ENCODE measurements at places on chromosomes 6 and 20. TPM values are rescaled to one million over a fixed set of nuclear protein-coding genes. Genes with fewer than 3 reads are reported as not detected.

DNA sequence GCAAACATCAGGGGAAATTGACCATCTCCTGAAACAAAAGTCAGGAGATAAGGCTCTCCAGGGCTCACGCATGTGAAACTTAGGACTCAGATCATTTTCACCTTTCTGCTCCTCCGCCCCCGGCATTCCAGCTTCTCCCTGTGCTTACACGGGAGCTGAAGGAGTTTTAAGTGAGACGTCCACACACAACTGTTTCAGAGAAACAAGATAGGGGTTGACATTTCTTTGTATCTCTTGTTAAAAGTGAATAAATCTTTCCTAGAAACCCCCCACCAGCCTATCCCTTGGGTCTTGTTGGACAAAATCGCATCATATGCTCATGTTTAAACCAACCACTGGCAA lies 46.1 kb downstream of the FAM50B start:
- H3K27ac ChIP-seq = no peak overlapping the region
- H3K36me3 ChIP-seq = no peaks in the 10 kb centered on the region
- H3K4me1 ChIP-seq = peaks cover 30% of the 10 kb centered on the region
- H3K4me3 ChIP-seq = no peak overlapping the region
- no peaks in the 10 kb centered on the region for H3K27me3 ChIP-seq

- no peak for DNase-seq
- peak overlapping the region; percentile 77 for H3K4me3 ChIP-seq
- peak overlapping the region; percentile 91 for H3K27ac ChIP-seq
- peaks cover 76% of the 10 kb centered on the region for H3K4me1 ChIP-seq
- H3K27me3 ChIP-seq = peaks cover 92% of the 10 kb centered on the region
- no peaks in the 10 kb centered on the region for H3K36me3 ChIP-seq
These were observed 571 bp upstream of the FOXC1 start for GRCh38 chr6:1609041-1609647.

DNA sequence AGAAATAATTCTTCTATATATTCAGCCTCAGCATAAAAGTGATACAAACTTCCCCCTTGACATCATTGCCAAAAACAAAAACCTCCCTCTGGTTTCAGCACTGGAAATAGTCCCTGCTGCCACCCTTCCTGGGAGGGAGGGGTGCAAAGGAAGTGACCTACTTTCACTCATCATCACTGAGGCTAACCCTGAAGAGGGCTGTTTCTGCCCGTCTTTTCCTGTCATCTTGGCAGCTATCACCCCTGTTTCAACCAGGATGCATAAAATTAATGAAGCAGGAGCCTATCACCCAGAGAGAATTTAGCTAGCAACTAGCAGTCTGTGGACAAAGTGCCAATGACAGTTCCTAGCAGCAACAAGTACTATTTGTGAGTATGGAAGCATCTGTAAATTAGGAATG lies 397.8 kb downstream of the LAMA2 start:
- no peak for DNase-seq
- peaks cover 83% of the 10 kb centered on the region for H3K4me1 ChIP-seq
- no peaks in the 10 kb centered on the region for H3K27me3 ChIP-seq
- no peak overlapping the region for H3K4me3 ChIP-seq

GRCh38 chr6:97697456-97697855 lies 414.4 kb upstream of the MMS22L start:
- no peaks in the 10 kb centered on the region for H3K4me1 ChIP-seq
- no peak overlapping the region for H3K27ac ChIP-seq
- no peaks in the 10 kb centered on the region for H3K27me3 ChIP-seq
- no peak for DNase-seq

FRK gene
- 11.2 TPM for total RNA-seq

PTK6 gene
- total RNA-seq = not detected

GRCh38 chr6:154140743-154141142 lies 101.7 kb downstream of the OPRM1 start:
- peaks cover 4% of the 10 kb centered on the region for H3K27me3 ChIP-seq
- no peak overlapping the region for H3K27ac ChIP-seq
- H3K36me3 ChIP-seq = no peaks in the 10 kb centered on the region
- H3K4me3 ChIP-seq = no peak overlapping the region
- H3K4me1 ChIP-seq = no peaks in the 10 kb centered on the region

- no peaks in the 10 kb centered on the region for H3K27me3 ChIP-seq
- H3K4me3 ChIP-seq = no peak overlapping the region
- H3K27ac ChIP-seq = no peak overlapping the region
- DNase-seq = no peak
These were observed 158.8 kb downstream of the NKAIN2 start for GRCh38 chr6:123962508-123962907.

PACRG gene
- 10.5 TPM for total RNA-seq

CLVS2 gene
- 0.05 TPM for total RNA-seq

DNA sequence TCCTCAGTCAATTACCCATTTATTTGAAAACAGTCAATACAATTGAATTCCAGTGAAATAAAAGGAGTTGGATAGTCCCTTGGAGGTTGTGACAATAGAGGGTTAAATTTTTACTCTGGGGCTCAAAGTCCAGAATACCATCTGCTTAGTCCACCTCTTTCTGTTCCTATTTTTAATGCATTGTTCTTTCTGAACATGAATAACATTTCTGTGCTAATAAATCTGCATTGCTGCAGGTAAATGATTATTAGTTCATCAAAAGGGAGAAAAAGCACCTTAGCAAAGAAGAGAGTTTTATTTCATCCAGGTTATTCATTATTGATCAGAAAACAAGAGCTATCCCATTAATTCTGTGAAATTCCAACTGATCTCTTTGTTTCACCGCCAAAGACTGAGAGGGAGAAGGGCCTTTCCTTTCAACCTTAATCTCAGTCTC lies 166.1 kb upstream of the OLIG3 start:
- H3K36me3 ChIP-seq = no peaks in the 10 kb centered on the region
- no peaks in the 10 kb centered on the region for H3K27me3 ChIP-seq
- H3K4me1 ChIP-seq = no peaks in the 10 kb centered on the region
- no peak for DNase-seq
- H3K27ac ChIP-seq = no peak overlapping the region
- no peak overlapping the region for H3K4me3 ChIP-seq

DNA sequence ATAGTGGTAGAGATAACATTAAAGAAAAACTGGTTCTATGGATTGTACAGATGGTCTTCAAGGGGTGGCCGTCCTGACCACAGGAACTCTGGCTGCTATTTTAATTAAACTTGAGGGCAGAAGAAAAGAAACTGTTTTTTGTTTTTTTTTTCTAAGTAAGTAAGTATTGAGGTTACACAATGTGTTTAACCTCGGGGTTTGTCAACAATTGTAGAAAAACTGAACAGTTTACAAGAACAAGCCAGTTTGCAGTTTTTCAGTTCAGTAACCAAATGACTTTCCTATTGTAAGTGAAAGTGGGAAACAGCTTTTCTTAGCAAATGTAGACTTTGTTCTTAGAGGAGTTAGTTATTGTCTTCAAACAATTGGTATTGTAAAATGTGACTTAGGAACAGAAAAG lies 77.0 kb downstream of the PLCB1 start:
- no peak overlapping the region for H3K4me3 ChIP-seq
- H3K4me1 ChIP-seq = peaks cover 24% of the 10 kb centered on the region
- no peaks in the 10 kb centered on the region for H3K36me3 ChIP-seq
- no peaks in the 10 kb centered on the region for H3K27me3 ChIP-seq
- peak overlapping the region; percentile 45 for H3K27ac ChIP-seq
- no peak for DNase-seq

- no peaks in the 10 kb centered on the region for H3K27me3 ChIP-seq
- no peak overlapping the region for H3K4me3 ChIP-seq
- DNase-seq = no peak
- H3K27ac ChIP-seq = no peak overlapping the region
- H3K36me3 ChIP-seq = no peaks in the 10 kb centered on the region
These were observed 79.0 kb downstream of the NRSN1 start for GRCh38 chr6:24205020-24205492.

- H3K36me3 ChIP-seq = peaks cover 87% of the 10 kb centered on the region
- peaks cover 3% of the 10 kb centered on the region for H3K4me1 ChIP-seq
- H3K27me3 ChIP-seq = no peaks in the 10 kb centered on the region
- no peak overlapping the region for H3K4me3 ChIP-seq
- DNase-seq = no peak
These were observed 11.5 kb downstream of the ADRM1 start for GRCh38 chr20:62314339-62314638.

KIAA1755 gene
- total RNA-seq = 7.1 TPM

BPI gene
- not detected for total RNA-seq

- H3K27me3 ChIP-seq = no peaks in the 10 kb centered on the region
- H3K36me3 ChIP-seq = no peaks in the 10 kb centered on the region
- no peak overlapping the region for H3K4me3 ChIP-seq
- no peak for DNase-seq
- H3K4me1 ChIP-seq = no peaks in the 10 kb centered on the region
- H3K27ac ChIP-seq = no peak overlapping the region
These were observed 29.9 kb downstream of the SEL1L2 start for GRCh38 chr20:13960525-13960924.

DNA sequence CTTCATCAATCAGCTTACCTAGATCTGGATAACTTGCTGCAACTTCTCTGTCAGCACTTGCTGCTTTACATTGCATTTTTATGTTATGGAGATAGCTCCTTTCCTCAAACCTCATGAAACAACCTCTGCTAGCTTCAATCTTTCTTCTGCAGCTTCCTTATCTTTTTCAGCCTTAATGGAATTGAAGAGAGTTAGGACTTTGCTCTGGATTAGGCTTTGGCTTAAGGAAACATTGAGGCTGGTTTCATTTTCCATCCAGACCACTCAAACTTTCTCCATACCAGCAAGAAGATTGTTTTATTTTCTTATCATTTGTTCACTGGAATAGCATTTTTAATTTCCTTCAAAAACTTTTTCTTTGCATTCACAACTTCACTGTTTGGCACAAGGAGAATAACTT lies 48.8 kb upstream of the PAK5 start:
- H3K4me1 ChIP-seq = no peaks in the 10 kb centered on the region
- no peak for DNase-seq
- no peaks in the 10 kb centered on the region for H3K36me3 ChIP-seq
- H3K27me3 ChIP-seq = peaks cover 7% of the 10 kb centered on the region

- no peaks in the 10 kb centered on the region for H3K27me3 ChIP-seq
- no peak overlapping the region for H3K27ac ChIP-seq
- no peak overlapping the region for H3K4me3 ChIP-seq
- no peaks in the 10 kb centered on the region for H3K4me1 ChIP-seq
- DNase-seq = no peak
These were observed 213.5 kb downstream of the CDH26 start for GRCh38 chr20:60171738-60172137.

GRCh38 chr6:34484899-34485298 lies 19.0 kb downstream of the PACSIN1 start:
- H3K27ac ChIP-seq = no peak overlapping the region
- H3K27me3 ChIP-seq = no peaks in the 10 kb centered on the region
- no peaks in the 10 kb centered on the region for H3K36me3 ChIP-seq
- H3K4me1 ChIP-seq = no peaks in the 10 kb centered on the region
- DNase-seq = no peak

PRL gene
- total RNA-seq = not detected

All from left ventricle myocardium inferior (tissue), 1 donor.